ENCODE measurements at places on chromosomes 2 and 18.

DNA sequence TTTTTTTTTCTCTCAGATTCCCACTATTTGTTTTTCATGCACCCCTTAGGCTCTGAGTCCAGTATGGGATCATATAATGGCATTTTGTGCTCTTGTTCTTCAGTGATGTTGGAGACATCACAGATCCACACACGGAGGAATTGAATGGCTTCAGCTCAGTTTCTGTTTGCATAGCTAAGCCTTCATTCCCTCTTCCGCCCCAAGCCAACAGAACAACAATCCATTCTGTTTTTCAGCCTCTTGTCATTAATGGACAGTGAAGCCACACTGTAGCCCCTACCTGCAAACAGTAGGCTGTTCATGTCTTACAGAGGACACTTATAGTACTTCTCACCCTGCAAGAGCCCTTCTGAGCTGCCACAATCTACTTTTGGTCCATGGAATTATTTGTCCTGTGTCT lies 64.0 kb upstream of the ZSWIM2 start:
- no peak for DNase-seq

GRCh38 chr18:24120676-24121075 lies 18.2 kb upstream of the CABYR start:
- DNase-seq: no peak

GRCh38 chr2:112029164-112029563 lies 25.9 kb upstream of the TMEM87B start:
- no peak for DNase-seq

- DNase-seq: no peak
These were observed 5.6 kb upstream of the NTSR2 start for GRCh38 chr2:11675423-11676112.

- no peak for DNase-seq
These were observed 1718.6 kb downstream of the SUCLG1 start for GRCh38 chr2:82740527-82740926.

- DNase-seq: no peak
These were observed 107.3 kb upstream of the HS6ST1 start for GRCh38 chr2:128425731-128426620.

DNA sequence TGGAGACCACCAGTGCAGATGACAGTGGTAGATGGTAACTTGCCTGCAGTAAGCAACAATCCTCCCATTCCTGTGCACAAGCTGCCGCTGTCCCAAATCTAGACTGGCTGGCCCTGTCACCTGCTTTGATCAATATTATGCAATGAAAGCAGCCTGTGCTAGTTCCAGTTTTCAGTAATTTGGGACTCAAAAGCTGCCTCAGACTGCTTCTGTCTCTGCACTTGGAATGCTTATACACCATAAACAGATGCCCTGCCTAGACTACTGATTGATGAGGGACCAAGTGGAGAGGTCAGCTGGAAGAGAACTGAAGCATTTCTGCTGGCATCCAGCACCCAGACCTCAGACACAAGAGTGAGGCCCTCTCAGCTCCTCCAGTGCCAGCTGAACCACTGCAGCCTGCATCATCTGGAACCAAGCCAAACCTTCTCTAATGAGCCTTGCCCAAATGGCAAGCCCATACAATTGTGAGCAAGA lies 24.9 kb downstream of the CCBE1 start:
- DNase-seq: no peak

DNA sequence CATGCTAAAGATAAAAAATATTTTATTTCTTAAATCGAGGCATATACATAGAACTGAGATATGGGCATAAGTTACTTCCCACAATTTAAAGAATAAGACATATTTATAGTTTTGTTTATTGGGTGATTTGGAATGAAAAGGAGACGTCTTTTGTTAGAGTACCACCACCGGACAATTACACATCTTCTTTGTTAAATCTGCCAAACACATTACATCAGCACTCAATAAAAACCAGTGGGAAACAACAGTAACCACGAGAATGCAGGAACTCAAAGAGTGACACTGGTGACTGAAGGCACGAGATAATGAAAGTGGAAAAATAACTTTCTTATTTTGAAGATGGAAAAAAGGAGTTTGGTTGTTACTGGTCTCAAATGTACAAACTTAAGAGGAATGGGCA lies 92.6 kb upstream of the TFCP2L1 start:
- no peak for DNase-seq
